ENCODE measurements at places on chromosomes 5 and 9.
A peak's percentile ranks its signal among the peaks of the same experiment; 100 is the strongest.

- DNase-seq: no peak
These were observed 137.1 kb upstream of the GAS1 start for GRCh38 chr9:87084407-87084806.

GRCh38 chr5:59428391-59428790, 465.1 kb downstream of the PDE4D start:
- DNase-seq: no peak

DNA sequence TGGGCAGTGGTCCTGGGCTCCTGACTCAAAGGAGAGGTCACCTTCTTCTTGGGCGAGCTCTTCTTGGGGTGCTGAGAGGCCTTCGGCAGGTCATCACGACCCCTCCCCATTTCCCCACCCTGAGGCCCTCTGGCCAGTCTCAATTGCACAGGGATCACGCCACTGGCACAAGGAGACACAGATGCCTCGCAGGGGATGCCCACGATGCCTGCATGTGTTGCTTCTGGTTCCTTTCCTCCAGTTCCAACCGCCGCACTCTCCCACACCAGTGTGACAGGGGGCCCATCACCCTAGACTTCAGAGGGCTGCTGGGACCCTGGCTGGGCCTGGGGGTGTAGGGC, 1.3 kb downstream of the CEL start:
- no peak for DNase-seq

GRCh38 chr9:108665521-108666239, 190.1 kb downstream of the ACTL7B start:
- no peak for DNase-seq

- DNase-seq: no peak
These were observed 566.6 kb upstream of the TUSC1 start for GRCh38 chr9:26244661-26245451.

DNA sequence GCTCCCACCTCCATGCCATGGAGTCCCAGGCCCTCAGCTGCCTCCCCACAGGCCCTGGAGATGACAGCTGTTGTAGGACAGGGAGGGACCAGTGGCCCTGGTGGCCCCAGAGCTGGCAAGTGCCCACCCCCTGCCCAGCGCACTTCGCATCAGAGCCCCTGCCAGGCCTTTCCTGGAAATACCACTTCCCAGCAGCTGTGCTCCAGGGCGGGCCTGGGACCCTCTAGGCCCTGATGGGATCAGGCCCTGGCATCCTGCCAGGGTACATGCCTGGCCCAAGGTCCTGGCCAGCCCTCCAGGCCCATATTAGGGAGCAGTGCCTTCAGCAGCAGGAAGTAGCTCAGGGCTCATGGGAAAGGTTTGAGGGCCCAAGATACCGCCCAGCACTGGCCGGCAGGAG, 2.5 kb downstream of the KCNT1 start:
- no peak for DNase-seq

DNA sequence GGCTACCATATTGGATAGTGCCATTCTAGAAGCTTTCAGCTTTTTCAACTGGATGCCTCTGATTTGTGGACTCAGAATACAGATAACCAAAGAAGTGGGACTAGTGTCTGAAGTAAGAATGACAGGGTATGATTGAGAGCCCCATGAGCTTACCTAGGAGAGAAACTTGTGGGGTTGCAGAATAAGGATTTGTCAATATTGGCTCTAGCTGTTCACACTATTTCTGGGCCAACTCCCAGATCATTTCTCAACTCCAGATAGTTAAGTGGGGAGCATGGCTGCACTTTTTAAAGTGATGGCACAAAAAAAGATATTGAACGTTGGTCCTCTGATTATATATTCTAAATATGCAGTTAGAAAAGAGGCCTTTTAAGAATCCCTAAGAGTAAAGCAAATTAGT, 252.1 kb downstream of the DOCK8 start:
- DNase-seq: no peak

- no peak for DNase-seq
These were observed 144.0 kb upstream of the ZNF462 start for GRCh38 chr9:106718936-106719335.

GRCh38 chr5:177498013-177498787, 796 bp upstream of the PDLIM7 start:
- no peak for DNase-seq

DNA sequence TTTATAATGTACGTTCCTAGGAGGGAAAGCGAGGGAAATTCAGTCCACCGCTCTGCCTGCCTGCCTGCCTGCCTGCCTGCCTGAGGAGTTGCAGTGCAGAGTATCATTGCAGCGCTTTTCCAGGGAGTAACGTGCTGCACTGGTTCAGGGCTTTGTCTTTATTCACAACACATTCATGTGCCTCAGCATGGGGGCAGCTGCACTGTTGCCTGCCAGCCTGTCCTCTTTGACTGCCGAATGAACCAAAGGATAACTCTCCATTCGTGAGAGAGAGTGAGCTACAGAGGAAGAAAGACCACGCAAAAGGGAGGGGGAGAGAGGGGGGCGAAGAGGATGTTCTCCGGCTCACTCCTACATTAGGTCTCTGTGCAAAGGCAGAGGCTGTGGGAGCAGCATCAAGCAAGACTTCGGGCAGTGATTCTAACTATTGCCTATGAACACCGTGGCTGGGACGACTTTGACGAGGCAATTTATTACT, 791.2 kb downstream of the MAT2B start:
- peak; percentile 55 for DNase-seq

GRCh38 chr5:1725641-1726468, 73.8 kb downstream of the MRPL36 start:
- peak; percentile 57 for DNase-seq

DNA sequence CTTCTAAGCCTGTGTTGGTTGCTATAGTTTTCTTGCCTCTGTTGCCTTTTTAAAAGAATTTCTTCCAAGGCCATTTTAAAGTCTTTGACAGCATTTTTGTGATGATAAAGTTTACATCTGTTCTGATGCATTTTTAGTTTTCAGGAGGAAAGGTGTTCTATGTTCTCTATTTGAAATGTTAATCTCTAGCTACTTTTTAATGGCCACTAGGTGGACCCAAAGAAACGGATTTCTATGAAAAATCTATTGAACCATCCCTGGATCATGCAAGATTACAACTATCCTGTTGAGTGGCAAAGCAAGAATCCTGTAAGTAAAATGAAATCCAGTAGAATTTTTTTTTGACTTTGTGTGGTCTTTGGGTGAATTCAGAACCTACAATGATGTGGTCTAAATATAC, 60.2 kb downstream of the MELK start:
- DNase-seq: no peak

GRCh38 chr5:149358294-149358651, 427 bp downstream of the PCYOX1L start:
- DNase-seq: peak; percentile 84

DNA sequence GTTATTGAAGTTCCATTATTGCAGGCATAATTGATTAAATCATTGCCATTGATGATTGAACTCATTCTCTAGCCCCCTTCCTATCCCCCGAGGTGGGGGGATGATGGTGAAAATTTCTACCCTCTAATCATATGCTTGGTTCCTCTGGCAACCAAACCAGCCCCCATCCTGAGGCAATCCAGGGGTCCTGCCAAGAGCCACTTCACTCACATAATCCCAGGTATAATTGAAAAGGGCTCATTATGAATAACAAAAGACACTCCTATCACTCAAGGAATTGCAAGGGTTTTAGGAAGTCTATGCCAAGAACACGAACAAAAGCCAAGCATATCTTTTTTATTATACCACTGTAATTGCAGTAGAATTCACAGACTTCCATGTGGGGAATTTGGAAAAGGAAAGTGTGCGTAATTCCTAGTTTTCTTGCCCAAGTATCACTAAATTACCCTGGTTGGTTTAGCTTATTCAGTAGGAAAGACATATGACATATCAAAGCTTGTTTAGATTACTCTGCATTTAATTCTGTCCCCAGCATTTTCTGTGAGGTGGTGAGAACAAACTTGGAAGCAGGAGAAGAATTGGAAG, 130.7 kb upstream of the TAF11L2 start:
- DNase-seq: no peak

- no peak for DNase-seq
These were observed 85.9 kb downstream of the RASGRF2 start for GRCh38 chr5:81046041-81046440.

DNA sequence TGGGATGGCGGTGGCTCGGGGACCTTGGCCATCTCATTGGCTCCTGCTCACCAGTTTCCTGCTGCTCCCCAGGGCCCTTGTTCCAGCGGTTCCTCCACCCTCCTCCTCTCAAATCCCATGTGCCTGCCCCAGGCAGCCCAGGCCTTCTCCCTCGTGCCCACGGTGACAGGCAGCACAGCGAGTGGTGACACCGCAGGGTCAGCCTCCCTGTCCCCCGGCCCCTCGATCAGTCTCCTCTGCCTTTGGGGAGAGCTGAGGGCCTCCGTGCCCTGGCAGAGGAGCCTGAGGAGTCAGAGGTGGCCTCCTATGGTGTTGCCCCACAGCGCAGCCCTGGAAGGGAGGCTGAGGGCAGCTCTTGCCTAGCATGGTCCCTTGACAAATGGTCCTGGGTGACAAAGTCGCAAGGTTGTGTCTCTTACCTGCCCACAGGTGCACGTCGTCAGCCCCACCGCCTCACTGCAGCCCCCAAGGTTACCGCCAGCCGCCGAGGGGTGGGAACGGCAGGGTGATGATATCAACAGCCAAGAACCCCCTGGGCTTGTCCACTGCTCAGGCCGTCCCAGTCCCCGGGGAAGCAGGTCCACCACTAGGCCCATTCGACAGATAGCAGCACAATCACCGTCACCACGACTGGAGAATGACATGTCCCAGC, 49.8 kb downstream of the NEK6 start:
- DNase-seq: no peak

All from posterior vena cava (tissue), 2 donors.